ENCODE measurements at places on chromosomes 7 and 10.

DNA sequence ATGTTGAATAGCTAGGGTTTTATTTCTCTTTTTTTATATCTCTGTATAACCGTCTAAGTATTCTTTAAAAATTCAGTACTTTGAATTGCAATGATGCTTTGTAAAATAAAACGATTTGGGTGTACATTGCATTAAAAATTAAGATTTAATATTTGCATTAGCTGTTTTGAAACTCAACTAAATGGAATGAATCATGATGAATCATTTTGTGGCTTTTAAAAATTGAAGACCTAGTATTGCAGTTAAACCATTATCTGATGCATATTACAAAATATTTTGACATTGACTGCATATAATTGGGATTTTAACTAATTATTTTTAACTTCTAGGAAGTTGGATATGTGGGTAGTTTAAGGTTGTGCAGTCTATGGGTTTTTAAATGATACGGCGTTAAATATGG lies 314.0 kb downstream of the CDK14 start:
- DNase-seq: no peak

GRCh38 chr7:54663186-54663585 lies 95.8 kb downstream of the SEC61G start:
- no peak for DNase-seq

DNA sequence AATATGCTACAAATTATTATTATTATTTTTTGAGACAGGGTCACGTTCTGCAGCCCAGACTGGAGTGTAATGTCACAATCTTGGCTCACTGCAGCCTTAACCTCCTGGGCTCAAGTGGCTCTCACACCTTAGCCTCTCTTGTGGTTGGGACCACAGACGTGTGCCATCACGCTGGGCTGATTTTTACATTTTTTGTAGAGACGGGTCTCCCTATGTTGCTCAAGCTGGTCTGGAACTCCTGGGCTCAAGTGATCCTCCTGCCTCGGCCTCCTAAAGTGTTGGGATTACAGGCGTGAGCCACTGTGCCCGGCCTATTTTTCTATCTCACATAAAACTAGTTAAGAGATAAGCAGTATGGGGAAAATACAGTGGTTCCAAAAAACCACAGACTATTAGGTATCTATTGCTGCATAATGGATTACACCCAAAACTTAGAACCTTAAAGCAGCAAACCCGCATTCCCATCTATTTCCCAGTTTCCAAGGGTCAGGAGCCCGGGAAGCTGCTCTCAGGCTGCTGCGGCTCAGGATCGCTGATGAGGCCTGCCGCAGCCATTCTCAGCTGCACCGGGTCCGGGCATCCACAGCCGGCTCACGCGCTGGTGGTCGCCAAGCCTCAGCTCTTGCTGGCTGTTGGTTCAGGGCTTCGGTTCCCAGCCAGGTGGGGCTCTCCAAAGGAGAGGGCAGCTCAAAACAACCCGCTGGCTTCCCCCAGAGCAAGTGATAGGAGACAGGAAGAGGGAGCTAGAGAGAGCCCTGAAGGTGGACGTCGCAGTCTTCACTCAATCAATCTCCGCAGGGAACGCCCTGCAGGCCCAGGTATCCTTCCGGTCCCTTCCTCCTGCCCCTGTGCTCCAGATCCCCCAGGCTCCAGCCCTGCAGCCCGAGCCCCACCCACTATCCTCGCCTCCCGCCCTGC lies 128.2 kb downstream of the UBE2H start:
- no peak for DNase-seq

GRCh38 chr7:46511442-46512215 lies 590.6 kb upstream of the IGFBP3 start:
- no peak for DNase-seq

DNA sequence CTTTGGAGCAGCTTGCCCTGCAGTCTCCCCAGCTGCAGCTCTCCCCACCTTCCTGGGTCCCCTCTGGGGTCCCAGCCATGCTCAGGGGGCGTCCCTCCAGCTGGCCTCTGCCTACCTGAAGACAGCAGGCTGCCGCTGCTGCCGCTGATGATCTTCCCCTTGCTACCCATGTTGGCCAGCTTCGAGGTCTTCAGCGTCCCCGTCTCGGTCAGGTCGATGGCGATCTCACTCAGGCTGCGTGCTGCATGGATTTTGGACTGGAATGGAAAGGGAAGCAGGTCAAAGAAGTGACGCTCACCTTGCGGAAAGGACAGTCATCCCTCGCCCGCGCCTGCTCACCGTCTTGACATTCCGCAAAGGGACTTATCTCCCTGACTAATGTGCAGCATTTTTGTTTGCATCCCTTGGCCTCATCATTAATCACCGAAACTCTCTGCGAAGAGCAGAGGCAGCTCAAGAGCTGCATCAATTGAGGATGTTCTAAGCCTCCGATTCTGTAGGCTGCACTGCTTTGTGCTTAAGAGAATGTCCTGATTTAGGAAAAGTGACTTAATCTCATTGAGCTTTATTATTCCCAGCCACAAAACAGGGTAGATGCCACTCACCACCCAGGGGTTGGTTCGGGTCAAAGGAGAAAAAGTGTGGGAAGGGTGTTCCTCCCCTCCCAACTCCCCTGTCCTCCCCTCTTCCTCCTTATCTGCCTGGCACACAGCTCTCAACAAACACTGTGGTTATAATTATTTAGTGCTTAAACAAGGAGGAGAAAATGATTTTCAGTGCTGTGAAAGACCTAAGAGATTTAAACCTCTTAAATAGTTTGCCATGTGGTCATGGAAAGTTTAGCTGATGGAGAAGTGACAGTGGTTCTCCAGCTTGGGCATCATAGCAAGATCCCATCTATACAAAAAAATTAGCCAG lies 107.3 kb downstream of the PRPF18 start:
- no peak for DNase-seq

- DNase-seq: no peak
Observed at GRCh38 chr10:51139176-51139575, 64.9 kb downstream of the PRKG1 start.

DNA sequence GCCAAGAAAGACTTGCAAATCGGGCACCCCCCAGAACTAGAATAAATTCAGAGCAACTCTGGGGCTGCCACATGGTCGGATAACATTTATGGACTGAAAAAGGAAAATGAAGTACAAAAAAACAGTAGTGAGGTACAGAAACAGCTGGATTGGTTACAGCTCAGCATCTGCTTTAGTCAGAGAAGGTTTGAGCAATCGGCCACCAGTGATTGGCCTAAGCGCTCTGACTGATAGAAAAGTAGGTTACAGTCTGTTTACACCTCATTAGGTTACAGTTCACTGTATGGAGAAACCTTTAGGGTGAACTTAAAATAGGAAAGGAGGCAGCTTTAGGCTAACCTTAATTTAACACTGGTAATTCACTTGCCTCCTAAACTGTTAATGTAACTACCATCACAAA lies 102.0 kb upstream of the DKK1 start:
- no peak for DNase-seq

GRCh38 chr7:556837-557557 lies 37.4 kb upstream of the PDGFA start:
- DNase-seq: no peak

- DNase-seq: no peak
Observed at GRCh38 chr7:30160329-30160728, 25.5 kb downstream of the MTURN start.

GRCh38 chr7:141837683-141838082 lies 3.6 kb downstream of the PRSS37 start:
- DNase-seq: no peak

DNA sequence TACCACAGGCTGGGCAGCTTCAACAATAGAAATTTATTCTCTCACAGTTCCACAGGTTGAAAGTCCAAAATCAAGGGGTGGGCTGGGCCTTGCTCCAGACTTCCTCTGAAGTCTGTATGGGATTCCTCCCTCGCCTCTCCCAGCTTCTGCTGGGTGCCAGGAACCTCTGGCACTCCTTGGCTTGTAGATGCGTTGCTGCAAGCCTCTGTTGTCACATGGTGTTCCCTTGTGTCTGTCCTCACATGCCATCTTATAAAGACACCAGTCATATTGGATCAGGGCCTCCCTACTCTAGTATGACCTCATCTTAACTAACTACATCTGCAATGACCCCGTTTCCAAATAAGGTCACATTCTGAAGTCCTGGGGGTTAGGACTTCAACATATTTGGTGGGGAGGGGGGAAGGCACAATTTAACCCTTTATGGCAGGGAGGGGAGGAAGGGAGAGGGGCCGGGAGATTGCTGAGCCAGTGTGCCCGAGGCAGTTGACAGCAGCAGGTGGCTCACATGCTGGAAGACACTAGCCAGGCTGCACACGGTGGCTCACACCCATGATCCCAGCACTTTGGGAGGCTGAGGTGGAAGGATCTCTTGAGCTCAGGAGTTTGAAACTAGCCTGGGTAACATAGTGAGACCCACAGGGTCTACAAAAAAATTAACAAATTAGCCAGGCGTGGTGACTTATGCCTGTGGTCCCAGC lies 18.8 kb downstream of the ZNF282 start:
- no peak for DNase-seq

GRCh38 chr10:52858722-52859121 lies 86.1 kb upstream of the MBL2 start:
- DNase-seq: no peak

GRCh38 chr7:11935905-11936304 lies 103.9 kb upstream of the THSD7A start:
- DNase-seq: no peak

DNA sequence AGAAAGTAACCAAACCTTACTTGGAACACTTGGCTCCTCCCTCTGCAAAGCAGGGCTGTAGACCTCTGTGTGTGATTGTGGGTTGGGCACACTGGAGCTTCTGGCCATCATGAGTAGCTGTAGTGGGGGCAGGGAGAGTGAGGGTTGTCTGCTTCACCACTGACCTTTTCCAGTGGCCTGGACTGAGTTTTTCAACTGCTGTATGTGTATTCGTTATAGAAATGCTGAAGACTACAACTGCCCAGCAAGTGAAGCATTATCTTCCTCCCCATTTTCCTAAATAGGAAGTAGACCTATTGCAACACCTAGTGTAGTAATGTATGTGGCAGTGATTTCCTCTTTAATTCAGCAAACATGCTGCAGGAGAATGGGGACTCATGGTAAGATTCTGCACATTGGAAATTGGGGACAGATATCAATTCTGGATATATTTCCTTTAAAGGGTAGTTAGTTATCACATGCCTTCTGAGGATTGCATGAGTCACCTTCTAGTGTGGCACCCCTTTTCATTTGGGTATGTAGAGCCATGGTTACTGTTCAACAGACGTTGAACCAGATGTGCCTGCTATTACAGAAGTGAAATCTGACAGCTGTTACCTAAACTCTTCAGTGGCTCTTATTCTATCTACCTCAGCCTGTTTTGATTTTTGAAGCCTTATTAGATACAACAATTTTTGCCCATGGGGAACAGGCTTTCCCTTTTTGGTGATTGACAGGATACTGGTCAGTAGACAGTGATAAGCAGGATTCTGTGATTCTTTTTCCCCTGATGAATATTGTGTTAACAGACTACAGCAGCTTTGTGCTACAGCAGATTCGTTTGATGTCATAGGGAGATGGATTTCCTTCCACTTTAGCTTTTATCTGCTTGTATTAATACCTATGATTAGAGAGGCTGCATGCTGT lies 130.9 kb downstream of the SND1 start:
- no peak for DNase-seq

GRCh38 chr7:98399890-98400541 lies 874 bp downstream of the BAIAP2L1 start:
- DNase-seq: no peak

- no peak for DNase-seq
Observed at GRCh38 chr7:26305090-26305868, 13.6 kb downstream of the SNX10 start.

- DNase-seq: no peak
Observed at GRCh38 chr7:128795129-128795528, 3.4 kb downstream of the CCDC136 start.

GRCh38 chr10:23780331-23780730 lies 341.5 kb downstream of the OTUD1 start:
- no peak for DNase-seq

DNA sequence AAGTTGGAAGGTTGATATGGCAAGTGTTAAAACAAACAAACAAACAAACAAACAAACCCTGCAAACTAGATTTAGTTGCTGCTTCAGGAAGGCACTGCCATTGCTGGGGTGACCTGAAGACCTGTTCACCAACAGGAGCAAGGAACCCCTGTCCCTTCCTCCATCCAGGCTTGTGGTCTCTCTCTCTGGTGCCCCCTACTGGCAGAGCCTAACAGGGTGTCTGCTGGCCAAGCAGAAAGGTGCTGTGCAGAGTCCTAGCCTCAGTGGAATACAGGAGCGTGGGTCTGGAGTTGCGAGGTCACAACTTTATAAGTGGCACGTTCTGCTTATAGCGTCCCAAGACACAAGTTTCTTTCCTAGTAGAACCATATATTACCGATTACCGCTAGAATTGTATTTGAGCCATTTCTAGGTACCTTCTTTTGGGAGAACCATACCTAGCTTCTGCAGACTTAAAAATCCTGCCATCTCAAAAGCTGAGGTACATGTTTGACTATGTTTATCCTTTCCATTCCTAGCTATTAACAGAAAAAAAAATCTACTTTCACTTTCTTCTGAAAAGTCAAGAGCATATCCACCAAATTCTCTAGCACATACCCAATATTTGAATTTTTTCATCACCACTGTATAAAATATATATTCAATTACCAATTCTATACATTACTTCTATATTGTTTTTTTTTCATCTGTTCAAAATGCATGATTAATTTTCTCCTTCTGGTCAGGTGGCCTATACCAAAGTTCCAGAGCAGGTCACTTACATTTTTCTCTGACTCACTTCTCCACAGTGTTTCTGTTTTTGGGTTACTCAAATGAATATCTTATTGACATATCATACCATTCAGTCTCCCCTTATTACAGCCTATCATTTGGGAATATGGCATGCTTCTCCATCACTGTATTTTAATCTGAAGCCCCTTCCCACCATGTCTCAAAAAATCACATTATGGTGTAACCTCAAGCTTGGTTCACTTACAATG lies 29.1 kb upstream of the CALD1 start:
- no peak for DNase-seq

GRCh38 chr10:121313119-121313875 lies 284.9 kb downstream of the FGFR2 start:
- no peak for DNase-seq

GRCh38 chr10:122362621-122363020 lies 11.9 kb upstream of the PLEKHA1 start:
- no peak for DNase-seq

DNA sequence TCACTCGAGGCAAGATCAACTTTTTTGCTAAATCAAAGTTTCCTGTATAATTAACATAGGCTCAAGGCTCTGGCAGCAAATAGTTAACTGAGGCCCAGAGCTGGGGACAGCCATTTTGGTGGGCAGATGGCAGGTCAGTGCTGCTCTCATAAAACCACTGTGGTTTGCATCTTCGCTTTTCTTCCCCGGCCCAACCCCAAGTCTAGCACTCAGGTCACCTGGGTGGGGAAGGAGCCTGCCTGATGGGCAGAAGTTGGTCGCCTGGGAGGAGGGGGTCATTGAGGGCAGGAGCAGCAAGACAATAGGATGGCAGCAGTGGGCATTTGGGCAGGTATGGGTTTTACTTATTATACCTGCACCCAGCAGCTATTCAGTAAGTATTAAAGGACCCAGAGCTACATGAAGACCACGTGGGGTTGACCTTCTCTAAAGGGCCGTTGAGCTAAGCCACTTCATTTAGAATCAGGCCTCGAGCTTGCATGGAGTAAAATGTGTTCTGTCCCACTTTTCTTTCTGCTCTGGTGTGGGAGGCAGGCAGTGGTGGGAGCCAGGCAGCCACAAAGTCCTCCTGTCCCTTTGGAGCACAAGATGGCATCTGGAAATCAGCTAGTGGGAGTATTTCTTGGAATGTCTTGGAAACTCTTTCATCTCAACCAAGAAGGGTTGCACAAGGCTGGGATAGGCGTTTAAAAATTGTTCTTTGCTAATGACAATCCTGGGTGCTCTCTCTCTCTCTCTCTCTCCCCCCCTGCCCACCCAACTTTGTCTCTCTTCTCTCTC lies 133.4 kb downstream of the SPAG6 start:
- DNase-seq: no peak

GRCh38 chr7:85730012-85730411 lies 543.2 kb upstream of the SEMA3D start:
- DNase-seq: no peak
